Right cardiac atrium (tissue), 5 donors: ENCODE measurements at places on chromosomes 3 and 15. TPM values are rescaled to one million over a fixed set of nuclear protein-coding genes. Genes with fewer than 3 reads are reported as not detected.

Gene GPR62
- 1.5 TPM for total RNA-seq

Gene SLC35G2
- 6.5 TPM for total RNA-seq

Gene RPS17
- 775 TPM for total RNA-seq

Gene IL5RA
- 3.5 TPM for total RNA-seq

Gene ARGFX
- not detected for total RNA-seq

Gene SPESP1
- 2.0 TPM for total RNA-seq

Gene TMEM158
- total RNA-seq = 0.12 TPM

Gene PATL2
- 3.1 TPM for total RNA-seq

Gene CRYBG3
- 23.4 TPM for total RNA-seq
